Kidney capillary endothelial cell (primary cell): ENCODE measurements at places on chromosomes 2 and 18.

DNA sequence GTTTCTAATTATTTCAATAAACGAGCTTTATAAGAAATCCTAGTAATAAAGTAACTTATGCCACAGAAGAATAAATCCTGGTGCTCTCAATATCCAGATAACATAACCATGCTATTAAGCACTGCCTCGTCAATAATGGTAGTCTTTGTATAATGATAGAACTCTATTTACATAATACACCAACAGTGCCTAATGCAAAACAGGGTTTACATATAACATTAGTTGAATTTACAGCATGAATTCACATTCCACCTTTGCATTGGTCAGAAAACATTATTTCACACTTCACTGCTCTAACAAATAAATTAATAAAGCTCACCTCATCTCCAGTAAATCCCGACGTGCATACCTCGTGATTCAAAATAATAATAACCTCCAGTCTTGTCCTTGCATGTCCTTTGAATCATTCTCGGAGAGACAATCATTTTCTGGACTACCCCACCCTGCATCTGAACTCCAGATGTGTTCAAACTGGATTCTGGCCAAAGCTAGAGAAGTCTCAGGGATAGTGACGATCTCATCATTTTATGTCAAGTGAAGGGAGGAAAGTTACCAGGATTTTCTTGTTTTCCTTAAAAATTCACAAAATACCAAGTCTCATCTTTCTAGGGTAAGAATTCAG lies 189.2 kb downstream of the NCKAP5 start:
- DNase-seq = no peak

GRCh38 chr2:186101616-186102015 lies 363.0 kb downstream of the FSIP2 start:
- no peak for DNase-seq

GRCh38 chr18:35484034-35484433 lies 13.7 kb downstream of the INO80C start:
- no peak for DNase-seq

- no peak for DNase-seq
These were observed 26.9 kb upstream of the KCNG2 start for GRCh38 chr18:79770826-79771225.

GRCh38 chr2:201969938-201970785 lies 63.5 kb upstream of the FZD7 start:
- DNase-seq = no peak
